ENCODE measurements at places on chromosomes 5 and 9.

GRCh38 chr9:28031521-28032267 is 458.4 kb upstream of the C9orf72 start:
- DNase-seq: no peak

DNA sequence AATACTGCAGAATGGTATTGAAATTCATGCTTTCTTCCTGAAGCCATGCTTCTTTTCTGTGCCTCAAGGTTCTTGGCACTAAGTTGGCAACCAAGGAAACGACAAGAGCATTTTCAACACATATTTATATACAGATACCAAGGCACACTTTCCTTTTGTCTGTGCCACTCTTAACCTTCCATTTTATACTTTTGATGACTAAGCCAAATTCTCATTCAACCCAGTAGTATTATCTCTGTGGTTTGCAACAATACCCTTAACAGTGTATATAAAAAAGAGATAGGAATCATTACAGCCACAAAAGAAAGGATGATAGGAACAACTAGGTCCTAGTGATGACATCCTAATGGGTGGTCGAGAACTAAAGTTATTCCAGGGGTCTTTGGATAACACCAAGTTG is 36.0 kb upstream of the TYRP1 start:
- no peak for DNase-seq

DNA sequence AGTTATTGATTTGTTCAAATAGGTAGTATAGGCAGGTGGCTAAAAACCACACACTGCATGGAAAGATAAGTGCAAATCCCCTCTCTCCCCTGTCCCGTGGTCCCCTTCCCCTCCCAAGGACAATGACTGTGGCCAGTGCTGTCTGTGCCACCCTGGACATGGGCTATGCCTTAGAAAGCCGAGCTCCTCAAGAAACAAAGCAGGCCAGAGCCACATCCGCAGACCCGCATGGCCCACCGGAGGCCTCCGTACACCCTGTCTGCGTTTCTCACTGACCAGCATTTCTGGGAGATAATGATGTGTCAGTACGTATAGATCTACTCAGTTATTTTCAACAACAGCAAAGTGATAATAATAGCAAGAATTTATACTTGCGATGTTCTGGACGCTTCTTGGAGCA is 16.3 kb downstream of the TSPAN17 start:
- DNase-seq: no peak

DNA sequence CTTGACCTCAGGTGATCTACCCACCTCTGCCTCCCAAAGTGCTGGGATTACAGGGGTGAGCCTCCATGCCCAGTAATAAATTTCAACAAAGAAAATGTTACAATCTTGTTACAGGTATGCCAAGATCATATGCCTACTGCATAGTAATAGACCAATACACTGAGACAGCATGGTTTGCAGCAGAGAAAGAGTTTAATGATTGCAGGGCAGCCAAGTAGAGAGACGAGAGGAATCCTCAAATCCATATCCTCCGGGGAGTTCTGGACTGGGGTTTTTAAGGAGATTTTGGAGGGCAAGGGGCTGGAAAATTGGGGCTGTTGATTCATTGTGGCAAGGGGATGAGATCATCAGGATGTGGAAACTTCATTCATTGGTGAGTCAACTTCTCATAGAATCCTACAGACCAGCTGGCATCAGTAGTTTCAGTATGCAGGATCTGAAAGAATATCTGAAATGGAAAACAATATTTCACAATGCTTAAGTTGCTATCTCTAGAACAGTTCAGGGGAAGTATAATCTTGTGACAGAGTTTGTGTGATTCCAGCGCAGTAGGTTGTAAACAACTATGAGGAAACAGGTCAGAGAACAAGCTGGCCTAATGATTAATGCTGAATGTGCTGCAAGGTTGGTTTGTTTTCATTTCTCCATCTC is 14.8 kb upstream of the TUT7 start:
- no peak for DNase-seq

- DNase-seq: no peak
Measured at GRCh38 chr5:54721116-54721515, 203.6 kb downstream of the SNX18 start.

GRCh38 chr5:168790671-168791250 is 211.6 kb upstream of the PANK3 start:
- DNase-seq: no peak

DNA sequence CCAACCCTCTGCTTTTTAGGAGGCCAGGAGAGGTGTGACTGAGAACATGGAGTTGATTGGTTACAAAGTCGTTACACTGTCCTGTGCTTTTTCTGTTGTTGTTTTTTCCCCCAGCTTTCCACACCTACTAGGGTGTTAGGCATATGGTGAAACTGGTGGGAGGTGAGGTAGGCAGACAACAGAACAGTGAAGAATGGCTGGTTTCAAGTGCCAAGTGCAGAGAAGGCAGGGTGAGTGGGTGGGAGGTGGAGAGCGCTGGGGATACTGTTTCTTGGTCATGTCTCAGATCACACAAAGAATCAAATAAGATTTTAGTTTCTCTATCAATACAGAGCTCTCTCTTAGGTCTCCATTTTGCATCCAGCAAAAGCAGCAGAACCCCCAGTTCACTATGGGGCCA is 2.2 kb upstream of the SPTAN1 start:
- no peak for DNase-seq

- DNase-seq: no peak
Measured at GRCh38 chr9:90979138-90979551, 177.5 kb downstream of the SYK start.

DNA sequence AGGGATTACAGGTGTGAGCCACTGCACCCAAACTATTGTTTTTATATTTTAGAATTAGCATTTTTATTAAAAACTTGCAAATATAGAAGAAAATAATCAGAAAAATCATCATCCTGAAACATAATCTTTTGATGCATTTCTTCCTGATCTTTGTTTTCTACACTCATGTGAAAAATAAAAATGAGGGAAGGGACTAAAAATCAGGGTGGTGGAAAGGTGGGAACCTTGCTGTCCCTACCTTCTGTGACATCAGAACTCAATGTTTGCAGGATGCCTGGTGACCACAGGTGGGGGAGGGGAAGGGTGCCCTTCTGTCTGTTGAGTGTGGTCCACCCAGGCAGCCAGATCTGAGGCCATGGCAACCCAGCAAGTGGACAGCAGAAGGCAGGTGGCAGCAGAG is at the start of gene SMIM23:
TSS of gene SMIM23 (plus strand) at position 301 of the 400 bp plus-strand sequence. CDS start at position 356, 55 bp downstream.
- no peak for DNase-seq

GRCh38 chr9:107281922-107282667 is 984 bp upstream of the RAD23B start:
- no peak for DNase-seq

DNA sequence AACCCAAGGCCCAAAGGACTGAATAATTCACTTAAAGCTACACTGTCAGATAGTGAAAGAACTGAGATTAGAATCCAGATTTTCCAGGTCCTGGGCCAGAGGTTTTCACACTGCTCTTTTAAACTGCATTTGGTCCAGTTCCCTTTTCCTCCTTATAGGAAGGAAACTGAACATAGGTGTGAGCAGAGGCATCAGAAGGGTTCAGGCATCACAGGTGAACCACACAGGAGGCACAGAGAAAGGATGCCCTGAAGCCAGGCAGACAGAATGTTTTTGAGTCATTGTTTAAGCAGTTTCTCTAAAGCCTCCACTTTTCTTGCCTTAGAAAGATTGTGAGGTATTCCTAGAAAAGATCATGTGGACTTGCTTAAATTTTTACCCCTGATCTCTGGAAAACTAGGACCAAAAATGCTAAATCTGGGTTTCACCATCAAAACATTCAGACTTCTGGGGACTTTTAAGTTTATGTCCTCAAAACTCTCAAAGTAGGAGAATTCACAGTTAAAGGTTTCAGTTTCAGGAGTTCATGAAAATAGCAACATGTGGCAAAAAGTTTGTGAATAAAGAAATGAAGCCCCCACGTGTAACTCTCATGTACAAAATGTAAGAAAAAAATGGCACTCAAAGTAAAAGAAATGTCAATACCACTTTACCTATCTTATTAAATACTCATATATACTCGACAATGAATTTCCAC is 386.1 kb downstream of the NTRK2 start:
- DNase-seq: no peak

DNA sequence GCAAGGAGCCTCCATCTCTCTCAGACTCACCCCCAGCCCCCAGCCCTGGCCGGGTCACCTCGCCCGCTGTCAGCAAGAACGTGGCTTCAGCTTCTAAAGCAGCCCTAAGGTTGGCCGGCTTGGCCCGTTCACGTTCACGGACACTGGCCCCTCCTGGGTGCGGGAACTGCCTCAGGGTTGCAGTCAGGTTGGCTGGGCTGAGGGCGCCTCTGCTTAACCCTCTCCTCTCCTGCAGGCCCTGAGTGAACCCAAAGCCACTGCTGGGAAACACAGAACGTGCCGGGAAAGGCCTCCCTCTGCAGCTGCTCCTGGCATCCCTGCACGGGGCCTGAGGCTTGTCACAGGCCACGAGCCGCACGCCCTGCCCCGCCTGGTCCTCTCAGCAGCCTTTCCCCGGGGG is 40.1 kb upstream of the UBAC1 start:
- no peak for DNase-seq

DNA sequence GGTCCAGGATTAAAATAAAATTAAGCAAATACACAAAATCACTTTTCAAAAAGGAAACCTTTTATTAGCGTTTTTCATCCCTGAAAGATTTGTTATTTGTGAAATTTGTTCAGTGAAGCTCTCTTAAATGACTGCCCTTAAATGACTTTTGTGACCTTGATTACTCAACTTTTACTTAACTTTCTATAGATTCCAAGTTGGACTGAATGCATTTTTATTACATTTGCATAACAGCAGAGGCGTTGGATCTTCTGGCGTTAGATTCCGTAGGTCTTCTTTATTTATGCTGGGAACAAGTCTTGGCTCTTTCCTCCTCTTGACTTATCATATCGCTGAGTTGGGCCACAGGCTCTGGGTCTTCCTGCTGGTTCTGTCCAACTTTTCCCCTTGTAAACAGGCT is 78.4 kb downstream of the APBA1 start:
- DNase-seq: no peak

DNA sequence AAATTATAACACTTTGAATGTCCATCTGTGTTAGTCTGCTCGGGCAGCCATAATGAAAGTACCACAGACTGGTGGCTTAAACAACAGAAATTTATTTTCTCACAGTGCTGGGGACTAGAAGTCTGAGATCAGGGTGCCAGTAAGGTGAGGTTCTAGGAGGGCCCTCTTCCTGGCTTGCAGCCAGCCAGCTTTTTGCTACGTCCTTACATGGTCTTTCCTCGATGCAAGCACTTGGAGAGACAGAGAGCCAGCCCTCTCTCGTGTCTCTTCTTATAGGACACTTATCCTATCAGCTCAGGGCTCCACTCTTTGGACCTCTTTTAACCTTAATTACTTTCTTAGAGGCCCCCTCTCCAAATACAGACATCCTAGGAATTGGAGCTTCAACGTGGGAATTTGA is 351.8 kb downstream of the SPOCK1 start:
- no peak for DNase-seq

DNA sequence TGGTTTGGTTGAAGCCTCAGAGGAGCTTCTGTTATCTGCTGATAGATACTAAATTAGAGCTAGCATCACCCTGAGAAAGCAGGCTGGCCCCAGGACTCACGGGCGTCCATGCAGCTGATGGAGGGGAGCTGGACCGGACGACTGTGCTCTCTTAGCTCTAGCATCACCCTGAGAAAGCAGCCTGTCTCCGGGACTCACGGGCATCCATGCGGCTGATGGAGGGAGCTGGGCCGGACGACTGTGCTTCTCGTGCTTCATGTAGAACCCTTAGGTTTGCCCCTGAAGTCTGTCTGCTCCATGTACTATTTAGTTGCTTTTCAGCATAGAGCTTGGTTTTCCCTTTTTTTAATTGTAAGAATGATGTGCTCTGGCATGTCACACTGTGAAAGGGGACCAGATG is 16.3 kb upstream of the LTC4S start:
- DNase-seq: no peak

DNA sequence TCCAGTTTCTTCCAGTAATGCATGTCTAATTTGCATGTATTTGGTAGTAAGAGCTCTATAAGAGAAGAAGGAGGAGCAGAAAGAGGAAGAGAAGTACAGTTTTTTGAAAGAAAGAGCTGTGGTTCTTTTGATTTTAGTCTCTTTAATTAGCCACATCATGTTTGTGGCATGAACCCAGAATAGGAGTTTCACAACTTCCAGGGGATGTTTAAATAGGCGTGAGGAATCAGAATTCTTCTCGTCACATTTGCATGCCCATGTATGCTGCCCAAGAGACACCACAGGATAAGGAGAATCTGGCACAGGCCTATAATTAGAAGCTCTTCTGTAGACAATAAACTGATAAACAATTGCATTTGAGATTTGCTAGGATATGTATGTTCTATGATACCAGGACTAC is 78.7 kb downstream of the GAS1 start:
- no peak for DNase-seq

- no peak for DNase-seq
Measured at GRCh38 chr5:1886846-1887587, 4.3 kb upstream of the IRX4 start.

DNA sequence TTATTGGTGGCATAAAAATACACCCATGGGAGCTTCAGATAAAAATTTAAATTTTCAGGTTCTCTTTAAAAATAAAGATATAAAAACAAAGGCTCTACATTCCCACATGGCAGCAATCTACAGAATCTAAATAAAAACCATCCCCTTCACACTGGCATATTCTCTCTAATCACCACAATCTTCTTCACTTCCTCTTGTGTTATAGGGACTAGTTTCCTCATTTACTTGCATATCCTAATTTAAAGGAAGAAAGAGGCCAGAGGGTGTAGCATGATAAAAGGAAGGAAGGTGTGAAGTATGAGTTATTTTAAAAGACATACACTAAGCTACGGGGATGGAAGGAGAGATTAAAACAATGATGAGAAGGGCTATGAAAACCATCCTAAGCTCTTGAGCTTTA is 390.5 kb downstream of the ZNF608 start:
- no peak for DNase-seq

DNA sequence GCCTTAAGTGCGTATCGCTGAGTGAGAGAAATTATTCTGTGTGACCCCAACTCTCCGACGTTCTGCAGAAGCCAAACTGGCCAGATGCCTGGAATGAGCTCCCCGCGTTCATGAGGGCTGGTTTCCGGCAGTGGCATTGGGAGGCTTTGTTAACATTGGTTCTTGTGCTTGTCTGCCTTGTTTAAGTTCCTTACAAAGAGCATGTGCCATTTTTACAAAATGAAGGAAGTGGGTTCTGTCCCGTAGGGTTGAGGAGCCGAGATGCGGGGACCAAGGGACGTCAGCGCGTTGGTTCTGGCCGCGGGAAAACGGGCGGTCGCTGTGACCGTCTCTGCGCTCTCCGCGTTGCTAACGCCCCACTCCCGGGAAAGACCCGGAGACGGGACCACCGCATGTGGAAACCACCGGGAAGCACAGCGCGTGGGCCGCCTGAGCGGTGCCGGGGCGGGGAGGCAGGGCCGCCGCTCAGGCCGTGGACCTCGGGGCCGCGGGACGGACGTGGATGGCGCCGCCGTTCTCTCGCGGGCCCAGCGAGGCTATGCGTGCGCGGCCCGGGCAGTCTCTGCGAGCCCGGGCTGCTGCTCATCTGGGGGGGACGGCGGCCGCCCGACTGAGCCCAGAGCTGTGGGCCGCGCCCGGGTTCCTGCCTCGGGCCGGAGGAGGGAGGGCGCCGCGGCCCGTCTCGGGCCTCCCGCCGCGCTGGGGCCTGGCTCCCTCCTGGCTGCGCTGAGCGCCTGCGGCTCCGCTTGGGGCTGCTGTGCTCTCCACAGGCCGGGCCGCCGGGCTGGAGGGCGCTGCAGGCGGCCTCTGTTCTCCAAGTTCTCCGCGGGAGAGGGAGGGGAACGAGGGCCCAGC is 13.4 kb downstream of the RABL6 start:
- no peak for DNase-seq
